ENCODE measurements at places on chromosomes 16 and 17.

- no peak for DNase-seq
These were observed 38.4 kb downstream of the TOM1L2 start for GRCh38 chr17:17933775-17934174.

- no peak for DNase-seq
These were observed 14.0 kb downstream of the MYO1D start for GRCh38 chr17:32862940-32863339.

- no peak for DNase-seq
These were observed 37.9 kb upstream of the NDRG4 start for GRCh38 chr16:58462089-58462488.

- DNase-seq, result peak; percentile 51
These were observed at the start of gene VAT1L for GRCh38 chr16:77788181-77789084. VAT1L (plus strand) TSS chr16:77788564; CDS start chr16:77788683, 119 bp downstream.

DNA sequence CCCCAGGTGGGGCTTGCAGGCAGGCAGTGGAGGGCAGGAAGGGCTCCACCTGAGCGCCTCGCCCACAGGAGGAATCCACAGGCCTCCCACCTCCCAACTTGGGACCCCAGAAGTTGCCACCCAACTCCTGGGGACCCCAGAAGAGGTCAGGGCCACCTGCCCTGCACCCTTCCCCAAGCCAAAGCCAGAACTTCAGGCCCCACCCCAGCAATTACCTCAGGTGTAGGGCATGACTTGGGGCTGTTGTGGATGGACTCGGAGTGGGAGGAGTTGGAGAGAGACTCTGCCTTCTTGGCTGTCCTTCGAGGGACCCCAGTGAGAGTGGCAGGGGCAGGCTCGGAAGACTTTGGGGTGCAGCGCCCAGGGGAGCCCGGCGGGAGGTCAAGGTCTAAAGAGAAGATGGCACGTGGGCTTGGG lies 10.5 kb downstream of the TSPOAP1 start:
- DNase-seq, result no peak

GRCh38 chr16:880471-881171 lies 80.1 kb upstream of the GNG13 start:
- no peak for DNase-seq

DNA sequence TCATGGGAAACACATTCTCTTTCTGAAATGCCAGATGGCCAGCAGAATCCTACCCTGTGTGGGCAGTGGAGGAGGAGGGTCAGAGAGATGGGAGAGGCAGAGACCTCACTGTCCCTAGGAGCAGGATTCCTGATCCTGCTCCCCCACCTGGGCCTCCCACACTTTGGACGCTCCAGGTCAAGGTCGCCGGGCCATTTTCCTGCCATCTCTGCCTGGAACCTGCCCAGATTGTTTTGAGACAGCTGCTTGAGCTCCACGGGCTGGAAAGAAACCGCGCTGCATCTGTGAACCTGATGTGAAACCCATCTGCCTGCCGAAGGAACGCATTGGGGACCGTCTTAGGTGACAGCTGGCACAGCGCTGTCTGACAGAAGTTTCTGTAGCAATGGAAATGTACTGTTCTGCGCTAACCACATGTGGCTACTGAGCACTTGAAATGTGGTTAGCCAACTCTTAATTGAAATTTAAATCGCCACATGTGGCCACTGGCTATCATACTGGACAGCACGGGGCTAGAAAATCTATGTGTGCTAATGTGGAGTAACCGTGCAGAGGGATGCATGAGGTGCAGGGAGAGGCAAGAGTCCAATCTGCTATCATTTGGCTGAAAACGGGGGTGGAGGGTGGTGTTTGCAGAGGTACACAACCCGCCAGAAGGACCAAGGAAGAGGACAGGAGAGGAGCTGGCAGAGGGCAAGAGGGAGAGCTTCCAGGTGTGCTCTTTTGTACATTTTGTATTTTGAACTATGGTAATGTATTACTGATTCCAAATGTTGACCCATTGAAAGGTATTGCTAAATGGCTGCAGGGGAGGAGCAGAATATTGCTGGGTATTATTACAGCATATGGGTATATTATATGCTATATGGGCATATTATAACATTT lies 15.4 kb upstream of the NUBP1 start:
- no peak for DNase-seq

DNA sequence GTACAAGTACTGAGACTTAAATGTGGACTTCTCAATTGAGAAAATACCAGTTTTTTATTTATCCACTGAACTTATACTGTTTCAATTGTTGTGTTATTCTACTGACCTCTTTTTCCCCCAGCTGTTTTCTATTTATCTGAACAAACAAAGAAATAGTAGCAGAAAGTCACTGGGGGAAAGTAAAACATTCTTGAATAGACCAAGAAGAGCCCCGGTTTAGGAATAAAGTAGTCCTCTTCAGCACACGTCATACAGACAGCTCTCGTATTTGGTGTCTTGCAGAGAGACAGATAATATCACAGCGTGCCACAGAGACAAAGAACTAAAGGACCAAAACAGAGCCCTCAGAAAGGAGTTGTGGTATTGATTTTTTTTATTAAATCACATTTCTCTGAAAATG lies 1159.1 kb upstream of the CDH8 start:
- no peak for DNase-seq

- no peak for DNase-seq
These were observed 168.1 kb upstream of the RBL2 start for GRCh38 chr16:53266156-53266555.

GRCh38 chr17:68328676-68329075 lies 37.4 kb downstream of the ARSG start:
- no peak for DNase-seq

DNA sequence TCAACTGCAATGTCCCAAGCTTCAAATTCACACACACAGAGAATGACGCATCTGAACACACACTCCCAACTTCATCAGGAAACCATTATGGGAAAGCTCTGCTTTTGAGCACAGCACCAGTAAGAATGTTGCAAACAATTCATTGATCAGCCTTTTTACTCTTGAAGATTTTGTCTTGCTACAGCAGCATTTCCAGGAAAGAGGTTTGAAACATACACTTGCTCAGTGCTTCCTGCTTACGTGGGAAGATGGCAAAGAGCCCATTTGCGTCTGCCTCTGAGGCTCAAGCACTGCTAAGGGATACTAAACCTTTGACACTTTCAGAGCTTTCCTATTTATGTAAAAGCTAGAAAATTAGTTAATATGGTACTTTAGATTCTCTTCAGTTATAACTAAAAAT lies 77.2 kb upstream of the MON1B start:
- no peak for DNase-seq

DNA sequence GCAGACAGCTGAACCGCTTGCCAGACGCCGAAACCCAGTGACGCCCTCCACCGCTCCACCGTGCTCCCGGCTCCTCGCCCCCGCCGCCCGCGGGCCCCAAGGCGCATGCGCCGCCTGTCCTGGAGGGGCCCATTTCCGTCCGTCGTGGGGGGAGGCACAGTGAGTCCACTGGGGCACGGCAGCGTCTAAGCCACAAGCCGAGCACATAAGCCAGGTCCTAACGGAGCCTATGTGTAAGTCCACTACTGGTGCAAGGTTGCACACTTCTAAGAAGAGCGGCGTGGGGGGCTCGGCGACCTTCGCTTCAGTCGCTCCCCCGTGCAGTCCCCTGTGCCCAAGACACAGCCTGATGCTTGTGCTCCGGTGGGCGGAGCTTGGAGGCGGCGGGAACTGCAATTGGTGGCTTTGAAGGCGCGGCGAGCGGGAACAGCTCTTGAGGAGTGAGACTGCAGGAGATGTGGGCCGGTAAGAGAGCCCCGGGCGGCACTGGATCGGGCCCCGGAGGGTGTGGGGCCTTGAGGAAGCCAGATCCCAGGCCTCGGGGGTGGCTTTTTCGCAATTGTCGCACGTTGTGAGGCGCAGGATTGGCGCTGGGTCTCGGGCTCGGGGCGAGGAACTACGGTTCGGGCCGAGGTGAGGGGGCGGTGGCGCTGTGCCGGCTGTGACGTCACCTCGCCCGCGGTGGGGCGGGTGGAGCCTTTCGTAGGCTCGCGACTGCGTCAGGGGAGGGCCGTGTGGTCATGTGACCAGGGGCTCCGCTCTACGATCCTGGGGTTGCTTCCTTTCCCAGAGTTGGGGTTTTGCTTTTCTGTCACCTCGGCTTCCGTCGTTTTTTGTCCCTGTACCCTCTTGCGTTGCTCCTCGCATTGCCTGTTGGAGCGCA lies at the start of the genes CENPN and CMC2:
CENPN (plus strand) TSS at position 402 of the 883 bp plus-strand sequence. CDS start 4,726 bp downstream, outside the sequence.
CMC2 (minus strand) TSS at position 73 of the 883 bp plus-strand sequence. CDS start 9,491 bp downstream, outside the sequence.
- peak; percentile 97 for DNase-seq

DNA sequence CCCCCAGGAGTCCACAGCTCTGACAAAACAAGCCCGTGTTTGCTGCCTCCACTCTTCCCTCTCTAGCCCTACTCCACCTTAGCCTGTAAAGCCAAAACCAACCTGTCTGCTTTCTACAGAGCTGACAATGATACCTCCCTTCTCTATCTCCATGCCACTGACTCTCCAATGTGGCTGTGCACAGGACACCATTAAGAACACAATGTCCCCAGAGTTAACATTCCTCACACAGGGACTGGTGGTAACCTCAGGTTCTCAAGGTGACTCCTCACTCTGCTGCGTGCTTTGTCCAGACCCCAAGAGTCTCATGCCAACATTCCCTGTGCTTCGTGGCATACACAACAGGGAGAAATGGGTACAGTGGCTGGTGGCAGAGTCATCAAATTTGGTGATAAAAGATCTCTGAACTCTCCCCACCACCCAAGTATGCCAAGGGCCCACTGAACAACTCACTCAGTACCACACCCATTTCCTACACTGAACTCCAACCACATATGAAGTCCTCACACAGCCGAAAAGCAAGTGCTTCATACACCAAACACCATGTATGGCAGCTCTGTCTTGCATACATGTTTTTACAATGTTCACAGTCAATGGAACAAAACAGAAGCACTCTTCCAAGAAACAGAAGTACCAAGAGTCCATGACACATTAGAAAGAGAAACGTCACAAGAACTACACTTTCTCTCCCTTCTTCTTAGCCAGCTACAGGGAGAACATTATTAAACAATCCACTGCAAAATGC lies 21.1 kb downstream of the CSNK2A2 start:
- DNase-seq, result no peak

DNA sequence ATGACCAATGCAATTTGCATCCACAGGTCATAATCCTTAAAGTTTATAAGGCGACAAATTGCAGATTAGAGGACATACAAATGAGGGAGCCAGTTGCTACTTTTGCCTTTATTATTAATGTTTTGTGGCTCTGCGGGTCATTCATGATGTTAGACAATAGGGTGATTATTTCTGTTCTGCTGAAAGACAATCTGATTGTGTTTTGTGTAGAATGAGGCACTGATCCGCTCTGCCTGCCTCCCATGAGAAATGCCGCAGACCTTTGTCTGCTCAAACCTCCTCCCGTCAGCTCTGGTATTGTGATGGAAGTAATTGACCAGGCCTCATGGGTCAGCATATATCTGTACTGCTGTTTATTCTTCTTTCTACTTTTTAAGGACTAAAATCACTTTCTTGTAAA lies 224.9 kb downstream of the PRKCA start:
- DNase-seq, result no peak

GRCh38 chr17:30239089-30239462 lies 3.6 kb upstream of the SLC6A4 start:
- DNase-seq, result no peak

DNA sequence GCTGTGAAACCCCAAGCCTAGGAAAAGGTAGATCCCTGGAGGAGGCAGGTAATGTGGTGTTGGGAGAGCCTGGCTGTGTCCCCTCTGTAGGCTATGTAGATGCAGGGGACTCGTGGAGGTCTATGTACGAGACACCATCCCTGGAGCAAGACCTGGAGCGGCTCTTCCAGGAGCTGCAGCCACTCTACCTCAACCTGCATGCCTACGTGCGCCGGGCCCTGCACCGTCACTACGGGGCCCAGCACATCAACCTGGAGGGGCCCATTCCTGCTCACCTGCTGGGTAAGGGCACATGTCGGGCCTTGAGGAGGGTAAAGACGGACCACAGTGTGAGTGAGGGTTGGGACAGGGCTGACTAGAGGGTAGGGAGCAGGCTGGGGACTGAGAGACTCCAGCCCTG lies 12.0 kb downstream of the ACE start:
- no peak for DNase-seq

- DNase-seq, result no peak
These were observed 211.5 kb downstream of the CDH11 start for GRCh38 chr16:64910356-64910755.

- no peak for DNase-seq
These were observed 249.1 kb downstream of the C16orf95 start for GRCh38 chr16:87067836-87068761.

GRCh38 chr16:48612611-48613010 lies 2.6 kb upstream of the N4BP1 start:
- DNase-seq, result no peak

DNA sequence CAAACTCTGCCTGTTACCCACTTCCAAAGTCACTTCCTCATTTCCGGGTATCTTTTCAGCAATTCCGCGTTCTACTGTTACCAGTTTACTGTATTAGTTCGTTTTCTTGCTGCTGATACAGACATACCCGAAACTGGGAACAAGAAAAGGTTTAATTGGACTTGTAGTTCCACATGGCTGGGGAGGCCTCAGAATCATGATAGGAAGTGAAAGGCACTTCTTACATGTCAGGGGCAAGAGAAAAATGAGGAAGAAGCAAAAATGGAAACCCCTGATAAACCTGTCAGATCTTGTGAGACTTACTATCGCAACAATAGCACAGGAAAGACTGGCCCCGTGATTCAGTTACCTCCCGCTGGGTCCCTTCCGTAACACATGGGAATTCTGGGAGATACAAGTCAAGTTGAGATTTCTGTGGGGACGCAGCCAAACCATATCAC lies 30.9 kb downstream of the PAFAH1B1 start:
- DNase-seq, result no peak

GRCh38 chr16:683396-684070 lies 601 bp downstream of the JMJD8 start:
- DNase-seq, result no peak

DNA sequence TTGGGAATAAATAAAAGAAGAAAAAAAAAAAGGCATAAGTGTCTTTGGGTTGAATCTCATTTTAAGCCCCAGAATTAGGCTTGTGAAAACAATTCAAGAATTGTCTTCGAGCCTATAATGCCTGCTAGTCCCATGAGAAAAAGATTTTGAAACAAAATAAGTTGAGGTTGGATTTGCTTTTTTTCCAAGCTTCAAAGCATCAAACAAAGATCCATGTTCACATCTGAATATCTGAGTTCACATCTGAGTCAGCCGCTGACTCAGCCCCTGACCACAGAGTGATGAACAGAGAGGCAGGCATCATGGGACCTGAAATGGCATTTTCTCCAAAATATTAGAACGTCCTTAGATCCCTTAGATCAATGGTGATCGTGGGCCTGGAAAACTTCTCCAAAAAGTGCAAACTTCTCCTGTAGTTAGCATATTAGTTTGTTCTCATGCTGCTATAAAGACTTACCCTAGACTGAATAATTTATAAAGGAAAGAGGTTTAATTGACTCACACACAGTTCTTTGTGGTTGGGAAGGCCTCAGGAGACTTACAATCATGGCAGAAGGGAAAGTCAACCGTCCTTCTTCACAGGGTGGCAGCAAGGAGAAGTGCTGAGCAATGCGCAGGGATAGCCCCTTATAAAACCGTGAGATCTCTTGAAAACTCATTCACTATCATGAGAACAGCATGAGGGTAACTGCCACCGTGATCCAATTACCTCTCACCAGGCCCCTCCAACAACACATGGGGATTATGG lies 294.6 kb upstream of the HSBP1 start:
- DNase-seq, result no peak

GRCh38 chr16:7398536-7398935 lies 65.9 kb downstream of the RBFOX1 start:
- no peak for DNase-seq

- no peak for DNase-seq
These were observed 44.7 kb downstream of the SREBF1 start for GRCh38 chr17:17792037-17792550.

Measured in left renal pelvis (tissue), 4 donors.